ENCODE measurements at places on chromosomes 2 and 18.

DNA sequence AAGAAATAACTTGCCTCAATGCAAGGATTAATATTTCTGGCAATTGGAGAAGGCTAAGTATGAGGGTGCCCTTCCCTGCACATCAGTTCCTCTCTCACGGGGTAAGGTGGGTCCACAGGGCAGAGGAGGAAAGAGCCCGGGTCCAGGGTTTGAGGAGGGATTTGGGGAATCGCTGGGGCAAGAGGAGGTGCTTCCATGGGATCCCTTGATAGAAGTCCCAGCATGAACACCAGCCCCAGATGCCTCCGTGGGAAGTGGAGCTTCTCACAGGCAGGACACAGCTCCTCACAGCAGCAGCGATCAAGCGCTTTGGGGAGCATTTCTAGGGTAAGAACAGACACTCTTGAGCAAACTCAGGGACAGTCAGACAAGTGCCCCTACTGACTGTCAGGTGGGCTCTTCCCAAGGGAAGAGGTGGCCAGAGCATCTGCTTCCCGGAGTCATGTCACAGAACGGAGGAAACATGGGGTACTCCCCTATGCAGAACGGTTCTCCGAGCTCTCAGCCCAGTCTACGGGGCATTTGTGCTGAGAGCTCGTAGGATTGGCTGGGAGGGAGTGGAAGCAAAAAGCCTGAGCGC lies 218.9 kb upstream of the ARL4C start:
- no peak overlapping the region for H3K27ac ChIP-seq
- H3K27me3 ChIP-seq, result peaks cover 23% of the 10 kb centered on the region
- peaks cover 35% of the 10 kb centered on the region for H3K4me1 ChIP-seq
- no peak overlapping the region for H3K4me3 ChIP-seq

DNA sequence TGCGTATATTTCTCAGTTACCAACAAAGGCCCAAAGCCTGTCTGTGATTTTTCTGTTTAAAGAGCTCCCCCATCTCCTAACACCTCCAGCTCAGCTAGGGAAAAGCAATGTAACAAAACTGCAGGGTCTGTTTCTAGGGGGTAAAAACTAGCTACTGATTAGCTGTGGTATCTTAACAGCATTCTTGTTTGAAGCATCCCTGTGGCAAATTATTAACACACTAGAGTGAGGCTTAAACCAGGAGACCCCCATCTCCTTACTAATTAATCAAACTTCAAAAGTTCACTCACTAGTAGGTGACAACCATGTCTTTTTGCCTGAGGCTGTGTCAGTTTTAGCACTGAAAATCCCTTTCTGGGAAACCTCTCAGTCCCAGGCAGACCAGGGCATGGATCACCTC lies 186.2 kb upstream of the PARD3B start:
- H3K4me1 ChIP-seq, result peaks cover 32% of the 10 kb centered on the region
- no peak overlapping the region for H3K4me3 ChIP-seq
- no peak overlapping the region for H3K27ac ChIP-seq
- no peaks in the 10 kb centered on the region for H3K36me3 ChIP-seq

DNA sequence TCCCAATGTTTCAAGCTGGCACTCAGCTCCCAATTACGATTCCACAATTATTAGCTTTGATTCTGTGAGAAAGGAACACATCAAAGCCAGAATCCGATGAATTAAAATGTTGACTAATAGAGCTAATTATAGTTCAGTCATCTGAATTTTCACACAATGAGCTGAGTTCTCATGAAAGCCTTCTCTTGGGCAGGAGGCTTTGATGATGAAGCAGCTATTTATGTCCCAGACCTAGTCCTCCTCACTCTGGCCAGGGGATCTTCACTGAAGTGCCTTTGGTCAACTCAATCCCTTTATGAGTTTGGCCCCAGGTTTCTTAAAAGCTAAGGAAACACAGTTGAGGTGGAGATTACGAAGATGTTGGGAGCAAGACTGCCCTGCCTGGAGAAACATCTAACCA lies 74.7 kb upstream of the PPM1B start:
- peaks cover 17% of the 10 kb centered on the region for H3K4me1 ChIP-seq
- H3K27ac ChIP-seq, result no peak overlapping the region
- H3K4me3 ChIP-seq, result no peak overlapping the region
- no peak for DNase-seq

GRCh38 chr18:28313602-28314001 lies 136.7 kb upstream of the CDH2 start:
- no peak for DNase-seq
- H3K27ac ChIP-seq, result no peak overlapping the region
- no peaks in the 10 kb centered on the region for H3K36me3 ChIP-seq
- no peaks in the 10 kb centered on the region for H3K4me1 ChIP-seq

DNA sequence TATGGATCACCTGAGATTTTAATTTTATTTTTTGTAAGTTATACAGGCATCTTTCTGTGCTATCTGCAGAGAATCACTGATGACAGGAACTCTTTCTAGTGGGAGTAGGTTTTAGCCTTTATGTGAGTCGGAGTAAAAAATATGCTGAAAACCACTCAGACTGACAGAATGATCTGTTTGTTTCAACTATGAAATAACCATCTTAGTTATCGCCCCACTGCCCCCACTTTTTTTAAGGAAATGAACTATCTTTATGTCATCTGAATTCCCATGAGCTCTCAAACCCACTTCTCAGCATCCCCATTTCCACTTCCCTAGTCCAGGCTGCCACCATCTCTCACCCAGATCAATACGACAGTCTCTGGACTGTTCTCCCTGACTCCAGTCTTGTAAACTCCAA lies 38.9 kb downstream of the MRPL33 start:
- no peak overlapping the region for H3K4me3 ChIP-seq
- H3K36me3 ChIP-seq, result peaks cover 12% of the 10 kb centered on the region
- H3K27ac ChIP-seq, result no peak overlapping the region
- no peak for DNase-seq

All from nephron progenitor cell (in vitro differentiated cells).